ENCODE measurements at places on chromosomes 4 and X. TPM values are rescaled to one million over a fixed set of nuclear protein-coding genes. Genes with fewer than 3 reads are reported as not detected.

SERPINA7 gene
- not detected for total RNA-seq

PRSS12 gene
- 0.24 TPM for total RNA-seq

NPFFR2 gene
- not detected for total RNA-seq

S100P gene
- 32.2 TPM for total RNA-seq

CCDC149 gene
- total RNA-seq: 1.4 TPM

FRAS1 gene
- total RNA-seq: 1.8 TPM

GJB1 gene
- not detected for total RNA-seq

BMX gene
- not detected for total RNA-seq

CT45A5 gene
- not detected for total RNA-seq

SPON2 gene
- total RNA-seq: 0.20 TPM

SLC10A4 gene
- 7.8 TPM for total RNA-seq

RXFP1 gene
- total RNA-seq: not detected

ARL9 gene
- not detected for total RNA-seq

SPACA5B gene
- total RNA-seq: not detected

SPANXC gene
- total RNA-seq: 0.44 TPM

DKK2 gene
- total RNA-seq: not detected

PABPC1L2A gene
- total RNA-seq: not detected

HNRNPH2 gene
- total RNA-seq: 59.7 TPM

TXK gene
- 0.07 TPM for total RNA-seq

BEX2 gene
- 9.6 TPM for total RNA-seq

NRK gene
- total RNA-seq: not detected

KLHL15 gene
- total RNA-seq: 4.4 TPM

NAT8L gene
- total RNA-seq: 9.8 TPM

SMIM9 gene
- not detected for total RNA-seq

ZNF827 gene
- total RNA-seq: 3.1 TPM

MAGEC3 gene
- total RNA-seq: not detected

KLHL4 gene
- 3.1 TPM for total RNA-seq

FAM53A gene
- total RNA-seq: 0.50 TPM

CABS1 gene
- not detected for total RNA-seq

VEGFC gene
- 14.7 TPM for total RNA-seq

ARHGAP6 gene
- total RNA-seq: not detected

ATP8A1 gene
- 0.03 TPM for total RNA-seq

AFF2 gene
- not detected for total RNA-seq

ZMAT1 gene
- total RNA-seq: 0.08 TPM

RNF113A gene
- total RNA-seq: 33.8 TPM

TCEANC gene
- 0.63 TPM for total RNA-seq

PCDH18 gene
- total RNA-seq: not detected

MAPK10 gene
- 0.22 TPM for total RNA-seq

ARHGAP10 gene
- total RNA-seq: 14.5 TPM

GAR1 gene
- total RNA-seq: 42.7 TPM

MAGEC1 gene
- total RNA-seq: not detected

RHOXF2 gene
- not detected for total RNA-seq

ADH1A gene
- total RNA-seq: not detected

ZCCHC18 gene
- total RNA-seq: 0.07 TPM

SLIT2 gene
- not detected for total RNA-seq
